ENCODE measurements at places on chromosomes 7 and 10.

DNA sequence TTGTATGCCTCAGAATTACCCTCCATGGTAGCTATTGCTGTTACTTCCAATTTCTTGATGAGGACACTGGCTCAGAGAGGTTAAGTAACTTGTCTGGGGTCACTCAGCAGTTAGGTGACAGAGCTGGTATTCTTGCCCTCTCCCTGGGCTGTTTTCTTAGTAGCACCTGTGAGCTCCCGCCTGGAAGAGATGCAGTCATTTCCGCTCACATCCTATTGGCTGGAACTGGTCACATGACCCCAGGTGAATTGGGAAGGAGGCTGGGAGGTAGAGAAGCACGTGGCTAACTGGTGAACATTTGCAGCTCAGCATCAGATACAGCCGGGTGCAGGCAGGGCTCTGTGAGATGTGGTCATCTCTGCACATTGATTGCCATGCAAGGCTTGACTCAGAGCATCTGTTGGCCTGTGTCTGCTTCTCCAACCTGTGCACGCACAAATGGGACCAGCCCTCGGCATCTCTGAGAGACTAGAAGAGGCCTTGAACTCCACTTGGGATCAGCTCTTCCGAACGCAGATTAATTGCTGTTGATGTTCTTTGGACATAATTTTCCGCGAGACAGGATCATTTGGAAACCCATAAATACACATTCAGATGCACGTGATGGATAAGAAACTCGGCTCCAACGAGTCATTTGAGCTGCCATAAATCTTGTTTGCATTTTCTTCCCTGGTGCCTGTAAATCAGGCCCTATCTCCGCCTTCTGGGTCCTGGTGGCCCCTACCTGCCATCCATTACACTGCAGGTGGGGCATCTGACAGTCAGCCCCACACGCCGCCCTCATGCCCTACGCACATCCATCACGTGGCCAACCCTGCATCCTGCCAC is 42.8 kb downstream of the MYL10 start:
- no peak for DNase-seq

- no peak for DNase-seq
Measured at GRCh38 chr7:152661479-152661878, 14.5 kb downstream of the XRCC2 start.

DNA sequence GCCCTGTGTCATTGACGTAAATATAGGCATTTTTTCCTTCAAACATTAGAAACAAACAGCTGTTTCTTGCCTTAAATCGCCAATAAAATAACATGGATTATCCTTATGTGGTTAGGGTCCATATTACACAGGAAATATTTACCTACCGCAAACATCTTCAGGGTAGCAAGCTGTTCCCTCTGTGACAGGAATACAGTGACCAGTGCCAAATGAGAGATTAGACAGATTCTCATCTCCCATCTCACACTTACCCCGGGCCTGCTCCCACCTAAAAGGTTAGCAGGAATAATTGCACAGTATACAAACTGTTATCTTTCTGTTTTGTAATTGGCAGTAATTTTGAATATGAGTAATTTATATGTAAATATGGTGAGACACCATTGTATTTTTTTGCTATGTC is 16.5 kb downstream of the MKI67 start:
- DNase-seq = peak; percentile 54

- no peak for DNase-seq
Measured at GRCh38 chr10:23047201-23048050, 48.0 kb upstream of the MSRB2 start.

- no peak for DNase-seq
Measured at GRCh38 chr7:129652914-129653313, 41.4 kb downstream of the NRF1 start.

DNA sequence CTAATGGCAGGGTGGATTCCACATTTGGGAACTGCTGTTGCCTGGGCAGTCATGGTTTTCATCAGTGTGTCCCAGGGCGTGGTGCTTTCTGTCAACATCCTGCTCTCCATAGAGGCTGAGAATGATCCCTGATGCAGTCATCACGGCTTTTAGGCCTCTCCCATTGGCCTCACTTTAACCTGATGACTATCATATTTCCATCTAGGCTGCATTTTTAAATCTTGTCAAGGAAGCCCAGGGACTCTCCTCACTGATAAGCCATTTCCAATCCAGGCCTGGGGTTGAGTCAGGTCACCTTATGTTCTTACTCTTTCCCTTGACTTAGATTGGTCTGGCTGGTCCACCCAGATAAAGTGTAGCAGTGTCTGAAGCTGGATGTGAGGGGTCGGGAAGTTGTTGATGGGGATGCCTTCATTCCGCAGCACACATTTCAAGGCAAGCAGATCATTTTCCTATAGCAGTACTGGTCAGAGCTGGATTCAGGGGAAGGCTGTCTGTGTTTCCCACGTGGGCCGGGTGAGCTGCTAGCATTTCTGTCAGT is 177.0 kb downstream of the AUTS2 start:
- DNase-seq = no peak

DNA sequence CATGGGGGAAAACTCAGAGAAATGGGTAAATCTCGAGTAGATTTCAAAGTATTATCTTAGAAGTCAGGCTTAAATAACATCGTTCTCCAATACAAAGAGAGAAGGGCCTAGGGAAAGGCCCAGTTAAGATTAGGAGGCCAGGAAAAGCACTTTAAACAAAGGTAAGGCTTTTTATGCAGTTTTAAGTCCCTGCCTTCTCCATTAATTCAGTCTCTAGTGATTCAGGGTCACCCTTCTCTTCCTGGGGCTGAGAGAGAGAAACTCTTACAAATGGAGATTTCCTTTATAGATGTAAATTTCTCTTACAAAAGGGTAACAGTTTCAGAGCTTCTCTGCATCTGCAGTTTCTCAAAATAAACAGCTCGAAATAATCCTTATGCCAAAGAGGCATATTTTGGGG is 179.3 kb downstream of the HECW1 start:
- DNase-seq = no peak

DNA sequence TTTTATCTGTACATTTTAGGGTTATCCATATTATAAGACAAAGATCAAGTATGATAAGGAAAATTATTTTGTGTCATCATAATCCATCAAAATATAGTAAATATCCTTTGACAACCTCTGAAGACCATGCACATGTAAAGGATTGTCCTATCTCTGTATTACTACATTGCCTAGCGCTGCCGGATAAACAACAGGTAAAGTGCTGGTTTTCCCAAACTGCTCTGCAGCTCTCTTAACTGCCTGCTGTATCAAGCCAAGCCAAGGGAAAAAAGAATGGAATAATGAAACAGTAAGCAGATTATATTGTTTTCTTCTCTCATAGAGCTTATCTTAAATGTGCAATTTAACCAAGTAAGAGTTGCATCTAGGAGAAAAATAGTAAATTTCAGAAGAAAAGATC is 70.8 kb downstream of the PTF1A start:
- no peak for DNase-seq

- no peak for DNase-seq
Measured at GRCh38 chr10:77428691-77429395, 208.8 kb downstream of the KCNMA1 start.

DNA sequence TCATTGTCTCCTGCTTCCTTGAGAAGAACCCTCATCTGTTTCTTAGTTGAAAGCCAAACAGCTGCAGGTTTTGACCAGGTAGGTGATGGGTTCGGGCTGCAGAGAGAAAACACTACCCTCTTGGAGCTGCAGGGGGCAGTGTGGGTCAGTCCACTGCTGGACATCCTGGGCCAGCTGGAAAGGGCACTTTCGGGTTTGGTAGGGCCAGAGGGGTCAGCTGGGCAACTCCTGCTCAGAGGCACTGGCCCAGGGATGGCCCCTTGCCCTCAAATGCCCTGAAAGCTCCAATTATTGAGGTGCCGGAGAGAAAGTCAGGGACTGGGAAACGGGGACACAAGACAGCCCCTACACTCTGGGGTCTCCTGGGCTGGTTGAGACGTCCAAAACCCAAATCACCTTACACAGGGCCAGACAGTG is 90.7 kb downstream of the MKI67 start:
- no peak for DNase-seq

GRCh38 chr7:105003275-105003674 is 10.7 kb upstream of the KMT2E start:
- no peak for DNase-seq

DNA sequence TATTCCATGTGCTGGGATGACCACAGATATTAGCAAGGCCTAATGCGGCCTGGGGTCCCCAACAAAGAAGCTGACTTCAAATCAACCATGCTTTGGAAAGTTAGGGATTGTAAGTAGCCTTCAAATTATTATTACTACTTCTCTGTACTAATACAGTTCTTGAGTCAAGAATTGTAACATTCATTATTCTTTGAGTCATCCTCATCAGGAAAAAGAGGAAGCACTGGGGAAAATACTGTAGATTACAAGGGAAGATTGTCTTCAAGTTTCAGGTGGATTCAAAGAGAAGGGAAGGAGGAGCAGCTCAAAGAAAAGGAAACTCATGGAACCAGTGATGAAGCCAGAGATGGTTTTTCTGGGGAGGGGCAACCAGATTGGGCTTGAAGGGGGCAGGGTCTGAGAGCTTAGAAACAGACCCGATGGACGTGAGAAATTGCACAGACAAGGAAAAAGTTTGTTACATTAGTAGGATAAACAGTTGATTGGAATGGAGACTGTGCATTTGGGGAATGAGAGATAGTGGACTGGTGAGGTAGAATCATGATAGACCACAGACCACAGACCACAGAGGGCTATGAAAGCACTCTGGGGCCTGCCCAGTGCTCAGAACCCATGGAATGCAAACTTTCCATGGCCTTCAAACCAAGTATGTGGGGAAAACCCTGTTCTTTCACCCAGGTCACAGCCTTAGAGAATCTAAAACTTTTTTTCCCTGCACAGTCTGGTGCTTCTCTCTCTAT is 209.9 kb downstream of the ZNF365 start:
- no peak for DNase-seq

DNA sequence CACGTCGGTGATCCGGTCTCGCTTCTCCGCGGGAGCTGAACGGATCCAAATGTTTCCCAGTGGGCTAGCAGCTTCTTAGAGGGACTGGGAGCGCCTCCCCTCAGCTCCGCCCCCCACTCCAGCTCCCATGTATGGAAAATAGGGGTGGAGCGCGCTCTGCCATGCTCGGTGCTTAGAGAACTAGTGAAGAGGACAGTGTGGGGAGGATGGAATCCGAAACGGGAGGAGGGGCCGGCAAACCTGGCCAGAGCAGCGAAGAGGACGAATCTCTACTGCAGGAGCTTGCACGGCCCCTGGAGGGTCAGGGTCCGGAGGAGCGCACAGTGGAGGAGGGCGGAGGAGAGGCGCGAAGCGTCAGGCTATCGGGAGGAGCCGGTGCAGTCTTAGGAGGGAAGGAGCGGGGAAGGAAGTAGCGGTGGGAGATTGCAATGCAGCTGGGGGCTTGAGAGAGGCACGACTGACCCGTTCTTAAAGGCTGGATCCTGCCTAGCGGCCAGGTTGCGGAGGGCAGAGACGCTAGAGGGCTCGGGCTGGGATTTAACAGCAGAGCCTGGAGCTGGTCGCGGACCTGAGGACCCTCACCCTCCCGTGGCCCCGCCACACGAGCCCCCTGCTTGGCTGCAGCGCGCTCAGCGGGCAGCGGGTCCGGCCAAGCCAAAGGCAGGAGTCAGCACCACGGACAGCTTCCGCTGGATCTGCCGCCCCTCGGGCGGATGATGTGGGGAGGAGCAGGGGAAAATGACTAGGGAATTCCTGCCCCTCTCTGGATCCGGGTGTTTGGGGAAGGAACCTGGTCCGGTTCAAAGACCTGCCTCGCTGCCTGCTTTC is at the start of gene PRLHR:
Gene PRLHR, minus strand, starts transcription at position 51 of the 828 bp plus-strand sequence. CDS start 404 bp downstream, outside the sequence.
- no peak for DNase-seq

DNA sequence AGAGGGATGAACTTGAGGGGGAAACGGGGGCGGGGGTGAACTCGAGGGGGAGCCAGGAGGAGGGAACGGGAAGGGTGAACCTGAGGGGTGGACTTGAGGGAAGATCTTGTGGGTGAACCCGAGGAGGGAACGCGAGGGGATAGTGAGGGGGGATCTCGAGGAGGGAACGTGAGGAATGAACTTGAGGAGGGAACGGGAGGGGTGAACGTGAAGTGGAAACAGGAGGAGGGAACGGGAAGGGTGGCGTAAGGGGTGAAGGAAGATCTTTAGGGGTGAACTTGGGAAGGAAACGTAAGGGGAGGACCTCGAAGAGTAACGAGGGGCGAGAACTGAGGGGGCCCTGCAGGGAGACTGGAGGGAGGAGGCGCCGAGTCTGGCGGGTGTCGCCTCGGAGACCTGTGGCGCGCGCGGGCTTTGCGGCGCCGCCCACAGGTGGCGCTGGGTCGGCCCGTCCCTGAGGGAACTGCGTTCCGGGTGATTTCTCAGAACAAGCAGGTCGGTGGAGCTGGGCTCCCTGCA is 651 bp downstream of the MYO3A start:
- no peak for DNase-seq

DNA sequence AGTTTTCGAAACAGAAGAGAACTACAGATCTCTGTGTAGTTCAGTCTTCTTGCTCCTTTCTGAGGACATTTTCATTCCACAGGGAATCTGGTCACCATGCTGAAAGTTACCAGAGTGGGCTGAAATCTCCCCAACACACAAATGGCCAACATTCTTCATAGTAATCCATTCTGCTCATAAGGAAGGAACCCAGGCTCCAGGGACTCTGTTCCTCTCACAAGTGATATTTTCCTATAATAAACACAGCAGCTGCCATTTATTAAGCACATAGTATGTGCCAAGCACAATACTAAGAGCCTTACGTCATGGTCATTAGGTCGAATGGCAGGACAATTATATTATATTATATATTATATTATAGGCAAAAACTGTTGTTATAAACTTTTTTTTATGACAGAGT is 109.8 kb downstream of the RAB11FIP2 start:
- DNase-seq = no peak

GRCh38 chr10:97254694-97255093 is 37.7 kb downstream of the ARHGAP19 start:
- DNase-seq = no peak

DNA sequence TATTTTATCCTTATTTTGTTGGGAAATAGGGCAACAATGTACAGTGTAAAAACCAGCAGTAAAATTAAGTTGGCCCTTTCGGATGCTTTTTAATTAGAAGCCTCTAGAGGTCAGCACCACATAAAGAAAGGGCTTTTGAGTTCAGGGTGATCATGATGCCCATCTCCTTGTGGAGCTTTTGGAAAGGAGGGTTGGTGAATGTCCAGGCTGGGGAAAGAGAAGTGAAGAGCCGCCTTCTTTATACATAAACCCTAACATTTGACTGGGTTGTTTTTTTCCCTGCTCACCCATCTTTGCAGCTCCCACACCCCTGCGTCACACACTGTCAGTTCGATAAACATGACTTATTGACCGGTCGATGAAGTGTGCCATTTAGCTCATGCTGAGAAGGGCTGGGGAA is 29.8 kb downstream of the MTURN start:
- peak; percentile 64 for DNase-seq

- DNase-seq = no peak
Measured at GRCh38 chr7:113639221-113639620, 279.6 kb downstream of the PPP1R3A start.

DNA sequence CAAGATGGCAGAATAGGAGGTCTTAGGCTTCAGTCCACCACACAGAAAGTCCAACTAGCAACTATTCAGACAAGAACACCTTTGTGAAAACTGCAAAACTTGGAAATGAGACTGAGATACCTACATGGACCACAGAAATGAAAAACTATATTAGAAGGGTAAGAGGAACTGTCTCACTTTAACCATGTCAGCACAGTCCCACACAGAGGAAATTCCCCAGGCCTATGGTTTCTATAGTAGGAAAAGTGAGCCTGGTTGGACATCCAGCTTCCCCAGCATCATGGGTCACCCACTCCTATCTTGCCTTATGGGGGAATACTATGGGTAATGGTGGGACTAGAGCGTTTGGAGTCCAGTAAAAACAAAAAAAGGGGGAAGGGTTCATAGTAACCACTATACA is 38.8 kb upstream of the CDK6 start:
- DNase-seq = no peak

- DNase-seq = no peak
Measured at GRCh38 chr7:106285855-106286492, 1.2 kb upstream of the NAMPT start.

Measured in NCI-H2081 treated with DMSO at 0.1 percent for 48 hours (cell line).